Sciatic nerve (tissue), 2 donors: ENCODE measurements at places on chromosomes 12 and 14.

GRCh38 chr12:40907115-40907527, 214.9 kb downstream of the CNTN1 start:
- no peak for DNase-seq

- DNase-seq, result no peak
These were observed 979 bp downstream of the KCNA5 start for GRCh38 chr12:5044420-5045295.

DNA sequence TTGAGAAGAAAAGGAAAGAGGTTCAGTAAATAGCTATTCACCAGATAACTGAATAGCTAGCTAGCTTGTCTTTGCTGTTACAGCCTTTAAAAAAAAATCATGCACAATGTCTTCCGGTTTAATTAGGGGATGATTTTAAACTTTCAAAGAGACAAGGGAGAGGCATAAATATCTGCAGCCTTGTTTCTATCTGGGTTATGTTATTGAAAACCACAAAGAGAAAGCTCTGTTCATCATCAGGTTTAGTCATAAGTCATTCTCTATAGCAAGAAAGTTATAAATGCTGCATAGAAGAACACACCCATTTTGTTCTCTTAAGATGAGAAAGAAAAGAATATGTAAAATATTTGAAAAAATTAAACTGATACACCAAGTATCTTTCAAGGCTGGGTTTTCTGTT, 1046.9 kb downstream of the AACS start:
- no peak for DNase-seq

DNA sequence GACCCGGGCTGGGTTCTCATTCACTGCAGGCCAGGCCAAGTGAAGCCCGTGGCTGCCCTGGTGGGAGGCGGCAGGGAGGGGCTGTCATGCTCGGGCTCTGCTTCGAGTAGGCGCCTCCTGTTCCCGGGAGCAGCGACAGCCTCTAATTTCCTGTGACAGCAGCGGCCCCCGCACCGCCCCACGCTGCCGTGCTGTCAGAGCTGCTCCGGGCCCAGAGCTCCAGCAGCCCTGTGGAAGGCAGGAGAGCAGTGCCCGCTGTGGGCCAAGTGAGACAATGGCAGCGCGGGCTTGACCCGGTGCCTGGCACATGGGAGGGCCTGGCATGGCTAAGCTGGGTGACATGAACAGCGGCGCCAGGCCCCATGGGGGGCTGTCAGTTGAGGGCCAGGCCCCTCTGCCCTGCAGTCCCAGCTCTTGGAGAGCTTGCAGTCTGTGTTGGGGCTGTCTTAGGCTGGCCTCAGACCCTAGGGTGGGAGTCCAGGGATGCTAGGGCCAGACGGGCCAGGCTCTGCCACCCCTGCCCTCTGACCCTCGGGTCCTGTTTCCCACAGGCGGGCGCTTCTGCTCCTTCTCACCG, 5.1 kb downstream of the TRMT61A start:
- no peak for DNase-seq

DNA sequence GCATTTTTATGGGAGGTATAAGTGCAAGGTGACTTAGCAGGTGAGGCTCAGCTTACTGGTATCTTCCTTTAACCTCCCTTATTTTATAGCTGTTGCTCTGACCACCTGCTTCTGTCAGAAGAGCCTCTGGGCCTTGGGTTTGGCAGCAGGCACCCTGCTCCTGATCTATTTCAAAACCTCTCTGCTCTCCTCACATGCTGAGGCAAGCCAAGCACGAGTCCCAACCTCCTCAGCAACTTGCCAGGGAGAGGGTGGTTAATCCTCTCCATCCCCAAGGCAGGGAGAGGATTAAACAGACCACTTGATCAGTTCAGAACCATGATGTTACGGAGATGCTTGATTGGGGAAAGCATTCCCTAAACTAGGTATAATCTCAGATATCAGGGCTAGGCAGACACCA, 5.4 kb downstream of the PLEKHH1 start:
- no peak for DNase-seq

DNA sequence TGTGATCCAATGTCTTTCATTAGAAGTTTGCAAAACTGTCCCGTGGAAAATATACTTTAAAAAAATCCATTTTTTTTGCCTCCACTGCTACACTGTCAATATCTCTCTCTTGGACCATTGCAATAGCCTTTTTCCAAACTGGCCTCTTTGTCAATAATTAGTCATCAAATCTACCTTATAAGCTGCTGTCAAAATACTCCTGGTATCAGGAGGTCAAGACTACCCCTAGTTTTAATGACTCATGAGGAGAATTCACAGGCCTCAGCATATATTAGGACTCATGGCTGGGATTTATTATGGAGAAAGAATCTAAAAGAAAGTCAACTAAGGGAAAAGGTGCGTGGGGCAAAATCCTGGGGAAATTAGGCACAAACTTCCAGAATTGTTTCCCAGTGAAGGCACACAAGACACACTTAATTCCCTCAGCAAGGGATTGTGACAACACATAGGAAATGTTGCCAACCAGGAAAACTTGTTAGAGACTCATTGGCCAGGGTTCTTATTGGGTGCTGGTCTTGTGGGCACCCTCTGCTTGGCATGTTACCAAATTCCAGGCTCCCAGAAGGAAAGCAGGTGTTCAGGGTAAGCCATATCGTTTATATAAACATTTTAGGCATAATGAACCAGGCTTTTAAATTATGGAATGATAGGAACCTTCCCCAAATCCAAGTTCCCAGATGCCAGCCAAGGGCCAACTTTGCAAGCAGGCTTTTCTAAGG, 56.1 kb downstream of the TMEM117 start:
- DNase-seq, result no peak

- no peak for DNase-seq
These were observed 37.0 kb downstream of the ALDH1L2 start for GRCh38 chr12:105047308-105047707.

DNA sequence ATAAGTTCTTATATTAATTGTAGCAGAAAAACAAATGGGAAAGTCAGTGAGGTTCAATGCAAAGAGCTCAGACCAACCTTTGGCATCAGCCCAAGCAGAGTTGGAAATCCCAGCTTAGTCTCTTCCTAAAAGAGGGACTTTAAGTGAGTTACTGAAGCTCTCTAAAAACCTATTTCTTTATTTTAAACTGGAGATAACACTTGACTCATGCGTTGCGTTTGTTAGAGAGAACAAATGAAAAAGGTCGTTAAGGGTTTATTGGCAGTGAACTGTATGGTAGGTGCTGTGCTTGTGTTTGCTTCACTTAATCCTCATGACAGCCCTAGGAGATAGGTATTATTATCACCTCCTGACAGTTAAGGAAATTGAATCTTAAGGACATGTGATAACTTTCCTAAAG, 396.5 kb downstream of the RAD51B start:
- no peak for DNase-seq

DNA sequence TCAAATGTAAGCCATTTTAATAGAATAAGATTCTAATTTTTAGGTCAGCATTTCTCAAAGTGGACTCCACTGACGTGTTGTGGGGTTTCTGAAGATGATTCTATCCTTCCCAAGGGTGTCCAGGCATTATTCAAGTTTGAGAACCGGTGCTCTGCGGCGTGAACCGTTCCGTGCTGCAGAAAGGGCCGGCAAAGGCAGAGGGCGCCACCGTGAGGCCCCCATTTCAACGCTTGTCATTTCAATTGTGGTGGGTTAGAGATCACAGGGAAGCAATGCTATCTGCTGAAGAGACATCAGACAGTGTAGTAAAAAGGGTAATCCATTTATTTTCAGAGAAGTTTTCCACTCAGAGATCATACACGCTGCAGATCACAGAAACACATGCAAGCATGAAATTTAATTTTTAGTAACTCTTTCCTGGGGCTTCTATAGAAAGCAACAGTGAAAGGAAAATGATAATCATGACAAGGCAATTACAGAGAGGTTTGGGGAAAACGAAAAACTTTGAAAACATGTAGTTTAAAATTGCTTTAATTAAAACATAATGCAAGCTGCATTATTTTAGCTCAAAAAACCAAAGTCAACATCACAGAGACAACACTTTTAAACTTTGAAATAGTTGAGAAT, 201.7 kb downstream of the EXOC5 start:
- no peak for DNase-seq

DNA sequence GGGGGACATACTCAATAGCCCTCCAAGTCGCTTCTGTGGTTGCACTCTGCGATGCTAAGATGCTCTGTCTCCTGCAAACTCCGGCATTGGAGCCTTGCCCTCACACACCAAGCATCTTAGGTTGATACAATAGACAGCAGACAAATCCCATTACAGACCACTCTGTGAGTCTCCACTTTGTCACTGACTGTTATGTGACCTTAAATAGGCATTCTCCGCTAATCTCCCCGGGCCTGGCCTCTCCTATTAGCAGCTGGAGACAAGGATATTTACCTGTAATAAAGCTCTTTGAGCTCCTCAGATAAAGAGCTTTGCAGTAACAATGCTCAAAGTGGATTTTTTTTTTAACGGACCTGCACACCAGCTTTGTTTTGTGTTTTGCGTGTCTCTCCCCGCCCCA, 479.7 kb upstream of the TBX3 start:
- no peak for DNase-seq

- DNase-seq, result no peak
These were observed 46.0 kb upstream of the FOS start for GRCh38 chr14:75232597-75232996.

DNA sequence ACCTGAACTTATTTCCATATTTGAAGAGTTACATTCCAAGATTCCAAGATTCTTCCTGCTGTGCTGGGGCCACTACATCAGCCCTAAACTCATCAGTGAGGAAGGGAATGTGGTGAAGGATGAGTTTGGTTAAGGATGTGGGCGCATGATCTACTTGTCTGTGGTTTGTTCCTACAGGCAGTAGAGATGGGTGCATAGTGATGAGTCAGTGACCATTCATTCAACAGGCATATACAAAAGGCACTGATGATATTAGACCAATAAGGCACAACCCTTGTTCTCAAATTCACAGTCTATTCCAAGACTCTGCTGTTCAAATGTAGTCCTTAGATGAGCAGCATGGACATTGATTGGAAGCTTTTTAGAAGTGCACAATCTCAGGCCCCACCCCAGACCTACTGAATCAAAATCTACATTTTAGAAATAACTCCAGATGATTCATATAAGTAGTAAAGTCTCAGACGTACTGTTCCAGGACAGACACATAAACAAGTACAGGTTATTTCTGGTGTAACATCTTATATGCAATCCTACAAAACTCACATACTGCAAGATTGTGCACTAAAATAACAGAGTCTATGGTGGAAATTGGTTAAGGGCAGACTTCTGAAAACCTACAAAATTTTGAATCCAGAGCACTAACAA, 47.7 kb upstream of the MAP3K9 start:
- no peak for DNase-seq

GRCh38 chr12:65810036-65810435, 14.2 kb upstream of the HMGA2 start:
- no peak for DNase-seq

DNA sequence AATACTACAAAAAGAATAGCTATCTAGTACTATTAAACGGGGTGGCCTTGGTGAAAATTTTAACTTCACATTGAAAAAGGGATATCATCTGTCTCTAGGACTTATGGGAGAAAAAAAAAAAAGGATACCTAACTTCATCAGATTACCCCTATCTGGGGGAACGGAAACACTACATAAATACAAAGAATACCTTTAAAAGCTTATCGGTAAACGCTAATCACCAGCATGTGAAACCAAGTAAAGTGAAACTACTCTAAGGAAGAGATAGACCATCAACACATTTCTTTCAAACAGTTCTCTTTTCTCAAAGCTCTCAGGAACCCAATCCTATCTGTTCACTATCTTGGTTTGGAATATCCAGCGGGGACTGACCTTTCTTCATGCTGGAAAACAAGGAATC, 3.5 kb downstream of the KICS2 start:
- DNase-seq, result no peak

GRCh38 chr12:15527201-15528080, 205.1 kb downstream of the PTPRO start:
- DNase-seq, result no peak

DNA sequence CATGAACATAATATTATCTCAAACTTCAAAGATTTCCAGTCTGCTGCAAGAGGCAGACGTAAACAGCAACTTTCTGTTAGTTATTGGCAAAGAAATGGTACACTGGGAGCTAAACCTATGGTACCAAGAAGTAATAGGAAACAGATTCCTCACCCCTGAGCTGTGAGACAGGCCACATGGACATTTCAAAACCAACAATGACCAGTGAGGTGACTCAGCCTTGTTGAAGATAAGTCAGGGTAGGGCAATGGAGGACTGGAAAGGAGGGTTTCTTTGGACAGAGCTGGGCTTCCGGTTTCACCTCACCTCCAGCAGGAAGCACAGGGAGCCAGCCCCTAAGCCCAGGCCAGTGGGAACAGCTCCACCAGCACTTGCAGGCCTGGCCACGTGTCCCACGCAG, 1320.5 kb downstream of the AACS start:
- DNase-seq, result no peak

DNA sequence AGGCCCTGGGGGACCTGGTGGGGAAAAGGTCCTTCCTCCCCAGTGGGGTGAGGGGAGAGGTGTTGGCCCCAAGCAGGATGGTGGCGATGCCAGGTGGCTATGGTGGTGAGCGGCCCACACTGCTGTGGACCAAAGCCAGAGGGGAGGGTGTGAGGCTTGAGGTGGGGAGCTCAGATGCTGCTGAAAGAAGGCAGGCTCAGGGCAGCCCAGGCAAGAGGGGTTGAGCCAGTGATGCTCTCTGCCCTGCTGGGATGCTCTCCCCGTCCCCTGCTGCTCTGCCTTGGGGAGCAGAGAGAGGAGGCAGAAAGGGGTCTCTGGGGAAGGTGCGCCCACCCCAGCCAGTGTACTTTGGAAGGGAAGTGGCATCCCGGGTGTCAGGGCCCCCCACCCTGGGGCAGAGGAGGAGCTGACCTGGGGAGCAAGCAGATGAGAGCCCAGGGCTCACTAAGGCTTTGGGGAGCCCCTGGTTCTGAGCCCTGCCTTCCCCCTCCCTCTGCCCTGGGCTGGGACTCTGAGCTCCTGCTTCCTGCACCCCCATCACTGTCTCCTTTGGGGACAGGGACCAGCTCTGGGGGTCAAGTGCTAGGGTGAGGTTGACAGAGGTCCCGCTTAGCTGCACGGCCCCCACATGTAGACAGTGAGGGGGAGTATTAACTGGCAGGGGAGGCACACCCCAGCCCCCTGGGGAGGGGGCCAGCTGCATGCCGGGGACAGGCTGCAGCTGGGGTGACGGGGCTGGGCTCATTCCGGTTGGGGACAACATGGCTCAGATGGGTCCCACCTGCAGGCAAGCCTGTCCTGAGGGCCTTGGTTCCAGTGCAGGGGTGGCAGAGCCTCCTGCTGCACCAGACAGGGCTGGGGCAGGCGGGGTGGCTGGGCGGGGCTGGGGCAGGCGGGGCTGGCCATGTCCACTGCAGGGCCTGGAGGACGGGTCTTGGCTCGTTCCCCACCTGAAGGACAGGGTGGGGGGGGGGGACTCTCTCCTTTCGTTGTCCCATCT, 124.4 kb downstream of the KIF26A start:
- DNase-seq, result no peak

DNA sequence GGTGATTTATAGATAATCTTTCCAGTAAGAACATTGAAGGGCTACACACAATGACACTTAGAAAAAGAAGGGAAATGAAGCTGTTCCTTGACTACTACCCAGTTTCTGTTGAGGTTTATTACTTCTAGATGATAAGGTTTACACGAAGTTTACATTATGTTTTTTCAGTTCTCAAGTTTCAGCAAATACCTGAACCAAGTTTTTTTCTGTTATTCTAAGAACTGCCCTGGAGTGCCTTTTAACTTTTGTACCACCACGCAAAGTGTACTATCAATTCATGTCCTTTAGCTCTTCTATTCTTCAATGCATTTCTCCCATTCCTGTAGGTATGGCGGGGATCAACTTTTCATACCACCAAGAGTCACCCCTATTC, 5.8 kb downstream of the FBXL14 start:
- no peak for DNase-seq

GRCh38 chr12:800401-800800, 48.0 kb downstream of the WNK1 start:
- DNase-seq, result no peak
